ENCODE measurements at places on chromosomes 1 and 21.

- DNase-seq = peak; percentile 61
These were observed 402.5 kb downstream of the PTPRC start for GRCh38 chr1:199041173-199041914.

GRCh38 chr21:26587736-26588201 lies 14.7 kb upstream of the CYYR1 start:
- DNase-seq = no peak

- no peak for DNase-seq
These were observed 774.5 kb downstream of the USP25 start for GRCh38 chr21:16504281-16504680.

GRCh38 chr1:43414634-43415223 lies 25.0 kb downstream of the SZT2 start:
- peak; percentile 36 for DNase-seq

- DNase-seq = no peak
These were observed 1.5 kb downstream of the IVNS1ABP start for GRCh38 chr1:185315445-185316071.

DNA sequence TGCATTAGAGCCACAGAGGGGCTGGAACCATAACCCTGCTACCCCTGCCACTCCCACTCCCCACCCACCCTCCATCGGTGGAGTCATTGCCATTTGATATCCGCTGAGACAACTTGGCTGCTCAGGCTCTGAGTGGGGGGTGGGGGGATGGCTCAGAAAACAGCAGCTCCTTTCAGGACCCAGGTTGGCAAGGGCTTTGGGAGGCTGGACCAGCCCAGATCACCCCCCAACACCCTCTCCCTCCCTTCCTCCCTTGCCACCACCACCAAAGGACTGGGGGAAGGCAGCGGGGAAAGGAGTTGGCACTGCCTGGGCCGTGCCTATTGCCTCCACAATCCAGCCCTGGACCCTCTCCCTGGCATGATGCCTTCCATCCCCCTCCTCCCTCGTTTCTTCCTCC lies 1.7 kb downstream of the KCNJ10 start:
- DNase-seq = no peak

GRCh38 chr1:217522277-217522676 lies 108.6 kb downstream of the GPATCH2 start:
- DNase-seq = no peak

- DNase-seq = no peak
These were observed 3.5 kb downstream of the EXOC8 start for GRCh38 chr1:231334079-231334666.

- no peak for DNase-seq
These were observed 4.3 kb upstream of the CELA2A start for GRCh38 chr1:15452216-15452615.

- DNase-seq = no peak
These were observed 421.8 kb downstream of the PTBP2 start for GRCh38 chr1:97143236-97143882.

DNA sequence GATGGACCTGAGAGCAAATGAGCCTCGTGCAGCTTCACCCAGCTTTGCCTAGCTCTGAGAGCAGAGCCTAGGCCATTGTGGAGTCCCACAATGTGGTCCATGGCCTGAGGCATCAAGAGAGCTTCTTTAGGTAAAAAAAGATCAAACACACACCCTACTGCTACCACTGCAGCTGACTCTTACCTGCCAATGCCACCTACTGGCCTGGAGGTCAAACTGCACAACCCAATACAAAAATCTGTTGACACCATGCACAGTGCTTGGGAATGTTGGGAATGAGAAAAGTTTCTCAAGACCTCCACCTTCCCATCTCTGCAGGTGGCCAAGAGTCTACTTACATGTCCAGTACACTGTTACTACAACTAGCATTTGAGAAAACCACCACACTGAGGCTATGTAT lies 60.6 kb downstream of the UCHL5 start:
- DNase-seq = no peak

DNA sequence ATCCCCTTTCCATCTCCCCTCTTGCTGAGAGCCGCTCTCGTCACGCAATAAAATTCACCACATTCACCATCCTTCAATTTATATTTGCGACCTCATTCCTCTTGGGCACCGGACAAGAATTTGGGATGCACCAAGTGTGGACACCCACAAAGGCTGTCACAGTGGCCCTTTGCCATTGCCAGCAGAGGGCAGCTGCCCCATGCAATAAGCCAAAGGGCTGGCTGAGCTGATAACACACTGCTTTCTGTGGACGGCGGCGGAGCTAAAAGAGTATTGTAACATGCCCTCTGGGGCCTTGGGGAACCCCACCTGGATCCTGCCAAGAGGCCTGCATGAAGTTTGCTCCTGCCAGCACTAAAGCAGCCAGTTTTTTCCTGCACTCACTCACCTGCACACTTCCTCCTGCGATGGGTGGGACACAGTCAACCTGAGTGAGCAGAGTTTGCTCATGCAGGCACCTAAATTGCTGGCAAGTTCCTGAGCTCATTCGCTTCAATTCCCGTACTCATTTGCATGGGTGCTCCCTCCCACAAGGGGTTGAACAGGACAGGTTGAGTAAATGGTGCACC lies 792.3 kb upstream of the ADAMTS5 start:
- DNase-seq = no peak

DNA sequence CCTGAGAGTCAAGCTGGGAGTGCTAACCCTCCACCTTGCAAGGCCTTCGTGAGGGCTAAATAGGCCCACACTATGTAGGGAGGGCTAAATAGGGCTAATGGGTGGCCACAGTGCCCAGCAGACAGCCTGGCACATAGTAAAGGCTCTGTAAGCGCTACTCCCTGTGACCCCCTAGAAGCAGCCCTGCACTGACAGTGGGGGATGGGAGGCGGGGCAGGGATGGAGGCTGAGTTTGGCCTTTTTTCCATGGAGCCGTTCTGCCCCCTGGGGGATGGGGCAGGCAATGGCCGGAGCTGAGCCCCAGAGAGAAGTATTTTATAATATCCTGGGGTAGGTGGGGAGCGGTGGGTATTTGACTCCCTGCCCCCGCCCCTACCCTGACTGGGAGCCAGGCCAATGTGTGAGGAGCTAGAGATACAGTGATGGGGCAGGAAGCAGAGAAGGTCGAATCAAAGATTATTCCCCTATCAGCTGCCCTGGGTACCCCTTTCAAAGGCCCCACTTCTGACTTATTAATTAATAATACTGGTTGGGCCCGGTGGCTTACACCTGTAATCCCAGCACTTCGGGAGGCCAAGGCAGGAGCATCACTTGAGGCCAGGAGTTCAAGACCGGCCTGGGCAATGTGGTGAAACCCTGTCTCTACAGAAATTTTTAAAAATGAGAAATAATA lies 42.3 kb downstream of the LACTBL1 start:
- DNase-seq = no peak

GRCh38 chr1:207844371-207844770 lies 66.6 kb downstream of the CD34 start:
- DNase-seq = no peak

GRCh38 chr21:27448960-27449359 lies 482.1 kb upstream of the ADAMTS5 start:
- no peak for DNase-seq

GRCh38 chr1:233349137-233349536 lies 21.6 kb downstream of the MAP3K21 start:
- DNase-seq = no peak

DNA sequence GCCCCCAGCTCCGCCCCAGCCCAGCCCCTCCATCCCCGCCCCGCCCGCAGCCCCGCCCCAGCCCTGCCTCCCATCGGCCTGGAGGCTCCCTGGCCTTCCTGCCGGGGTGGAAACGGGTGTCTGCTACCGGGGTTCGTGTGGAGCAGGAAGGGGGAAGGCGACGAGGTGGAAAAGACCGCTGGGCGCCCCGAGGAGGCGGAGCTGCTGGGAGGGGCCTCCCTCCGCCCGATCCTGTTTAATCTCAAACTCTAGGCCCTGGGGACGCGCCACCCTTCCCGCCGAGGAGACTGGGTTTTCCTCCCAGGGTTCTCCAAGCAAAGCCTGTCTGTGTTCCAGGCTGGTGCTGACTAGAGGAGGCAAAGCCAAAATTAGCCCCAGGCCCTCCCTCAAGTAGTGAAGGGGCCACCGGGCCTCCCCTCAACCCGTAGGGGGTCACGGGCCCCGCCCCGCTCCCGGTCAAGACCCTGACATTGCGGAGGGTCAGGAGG lies 16.2 kb upstream of the TTLL10 start:
- DNase-seq = peak; percentile 44

GRCh38 chr1:227532019-227532619 lies 31.2 kb upstream of the ZNF678 start:
- DNase-seq = no peak

GRCh38 chr1:243819438-243819839 lies 30.6 kb downstream of the AKT3 start:
- DNase-seq = no peak

- no peak for DNase-seq
These were observed 36.7 kb downstream of the FAM163A start for GRCh38 chr1:179779645-179780272.

GRCh38 chr1:79633456-79633855 lies 626.9 kb upstream of the ADGRL4 start:
- DNase-seq = no peak

- no peak for DNase-seq
These were observed 35.3 kb downstream of the BEND5 start for GRCh38 chr1:48741380-48741779.

DNA sequence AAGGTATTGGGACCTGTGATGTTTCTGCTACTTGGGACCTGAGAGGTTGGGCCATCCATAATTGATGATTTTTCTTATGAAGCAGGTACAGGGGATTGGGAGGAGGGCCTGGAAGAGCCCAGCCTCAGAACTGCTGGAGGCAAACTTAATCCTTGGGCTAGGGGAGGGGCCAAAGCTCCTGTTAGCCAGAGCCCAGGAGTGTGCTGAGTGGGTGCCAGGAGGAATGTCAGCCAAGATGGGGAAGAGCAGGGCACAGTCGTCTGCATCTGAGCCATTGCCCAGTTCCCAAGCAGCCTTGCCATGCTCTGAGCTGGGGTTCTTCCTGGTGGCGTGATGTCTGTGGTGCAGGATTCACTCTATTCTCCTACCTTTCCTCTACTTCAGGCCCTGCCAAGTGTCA lies 5.8 kb downstream of the MAPKAPK2 start:
- DNase-seq = no peak

DNA sequence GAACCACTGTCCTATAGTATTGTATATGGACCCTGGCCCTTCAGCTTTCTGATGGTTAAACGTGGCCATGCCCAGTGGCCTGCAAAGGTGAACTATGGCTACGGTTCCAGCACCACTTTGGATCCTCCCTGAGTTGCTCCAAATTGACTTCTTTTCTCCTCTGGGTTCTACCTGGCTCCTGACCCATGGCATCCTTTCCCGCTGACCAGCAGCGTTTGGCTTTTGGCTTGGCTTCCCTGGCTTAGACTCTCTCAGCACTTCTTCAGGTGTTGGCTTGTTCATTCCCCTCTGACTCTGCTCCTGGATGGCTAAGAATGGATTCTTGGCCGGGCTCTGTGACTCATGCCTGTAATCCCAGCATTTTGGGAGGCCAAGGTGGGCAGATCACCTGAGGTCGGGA lies 152.9 kb downstream of the CNIH3 start:
- DNase-seq = no peak

- DNase-seq = no peak
These were observed 177.7 kb upstream of the HP1BP3 start for GRCh38 chr1:20964540-20965484.

GRCh38 chr1:62912028-62912638 lies 128.2 kb downstream of the ATG4C start:
- DNase-seq = no peak

DNA sequence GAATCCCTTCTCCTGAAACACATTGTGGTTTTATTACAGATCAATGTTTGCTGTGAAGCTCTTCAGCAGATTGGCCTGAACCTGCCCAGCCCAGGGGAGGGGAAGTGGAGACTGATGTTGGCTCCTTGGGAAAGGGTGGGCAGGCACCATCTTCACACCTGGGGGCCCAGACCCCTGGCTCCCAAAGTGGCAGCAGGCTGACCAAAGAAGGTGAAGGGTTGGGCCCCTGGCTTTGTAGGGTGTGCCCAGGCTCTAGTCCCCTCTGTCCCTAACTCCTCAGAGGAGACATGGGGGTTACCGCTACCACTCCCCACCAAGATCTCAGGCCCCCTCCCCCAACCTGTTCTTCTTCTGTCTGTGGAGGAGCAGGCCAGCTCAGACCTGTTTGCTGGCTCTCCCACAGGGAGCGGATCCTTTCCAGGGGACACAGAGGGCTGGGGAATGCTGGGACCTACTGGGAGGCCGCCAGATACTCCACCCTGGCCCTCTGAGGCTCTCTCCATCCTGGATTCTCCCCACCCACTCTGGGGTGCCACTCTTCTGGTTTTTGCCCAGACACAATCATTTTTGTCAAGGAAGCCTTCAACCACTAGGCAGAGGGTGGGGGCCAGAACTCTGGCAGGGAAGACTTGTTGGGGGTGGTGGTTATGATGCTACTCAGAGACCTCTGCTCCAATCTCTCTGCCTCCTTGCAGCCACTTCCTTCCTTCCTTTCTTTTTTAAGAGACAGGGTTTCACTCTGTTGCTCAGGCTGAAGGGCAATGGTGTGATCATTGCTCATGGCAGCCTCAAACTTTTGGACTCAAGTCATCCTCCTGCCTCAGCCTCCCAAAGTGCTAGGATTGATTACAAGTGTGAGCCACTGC lies 5.0 kb upstream of the EFNA3 start:
- no peak for DNase-seq

DNA sequence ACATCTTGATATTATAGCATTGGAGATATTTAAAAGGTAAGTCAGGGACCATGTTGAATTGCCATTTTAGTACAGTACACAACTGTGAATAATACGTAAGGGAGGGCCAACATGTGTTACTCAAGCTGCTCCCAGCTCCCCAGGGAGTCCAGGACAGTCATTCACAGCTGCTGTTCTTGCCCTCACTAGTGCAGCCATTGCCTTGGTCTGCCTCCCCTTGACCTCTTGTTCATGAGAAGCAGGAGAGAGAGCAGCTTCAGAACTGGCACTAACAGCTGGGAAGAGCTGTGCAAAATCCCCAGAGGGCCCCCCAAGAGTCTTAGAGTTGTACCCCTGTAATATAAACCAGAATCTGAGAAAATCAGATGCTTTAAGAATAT lies 16.4 kb downstream of the TCEANC2 start:
- no peak for DNase-seq

GRCh38 chr1:229768232-229768631 lies 142.2 kb downstream of the URB2 start:
- no peak for DNase-seq

GRCh38 chr1:114155706-114156105 lies 2.0 kb upstream of the SYT6 start:
- DNase-seq = no peak

- no peak for DNase-seq
These were observed 27.9 kb downstream of the RERE start for GRCh38 chr1:8789314-8790214.

Data from stimulated activated effector memory CD8-positive, alpha-beta T cell treated with anti-CD3 and anti-CD28 coated beads, Interleukin-12 subunit alpha, Interleukin-12 subunit beta, amount 100 ng/mL, for 72 hours (primary cell).